ENCODE measurements at places on chromosomes 7 and 10.

- DNase-seq = no peak
These were observed 1.1 kb downstream of the GGCT start for GRCh38 chr7:30503274-30504212.

- no peak for DNase-seq
These were observed 438.8 kb downstream of the HTR7 start for GRCh38 chr10:90418869-90419652.

- no peak for DNase-seq
These were observed 249.4 kb downstream of the CRPPA start for GRCh38 chr7:16171928-16172327.

GRCh38 chr7:52017802-52018679, 701.4 kb upstream of the COBL start:
- no peak for DNase-seq

DNA sequence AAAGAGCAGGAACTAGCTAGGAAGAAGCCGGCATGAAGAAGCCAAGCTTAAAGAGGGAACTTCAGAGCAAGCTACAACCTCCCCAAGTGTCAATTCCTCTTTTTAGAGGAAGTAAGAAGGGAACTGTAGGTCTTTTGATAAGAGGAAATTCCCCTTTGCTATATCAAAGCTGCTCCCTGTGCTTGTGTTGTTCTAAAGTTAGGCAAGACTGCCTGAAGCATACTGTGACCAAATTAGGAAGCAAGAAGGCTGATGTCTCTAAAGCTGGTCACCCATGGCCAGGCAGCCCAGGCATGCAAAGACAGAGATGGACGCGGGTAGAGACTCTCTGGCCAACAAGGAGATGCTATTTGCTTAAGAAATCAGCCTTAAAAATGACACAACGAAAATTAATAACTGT, 87.9 kb downstream of the RNF216 start:
- no peak for DNase-seq

- DNase-seq = no peak
These were observed 754.0 kb downstream of the KCNMA1 start for GRCh38 chr10:76883596-76883995.

- no peak for DNase-seq
These were observed 193.6 kb downstream of the MBL2 start for GRCh38 chr10:52578871-52579405.

GRCh38 chr10:124732931-124733570, 11.1 kb downstream of the FAM53B start:
- no peak for DNase-seq

DNA sequence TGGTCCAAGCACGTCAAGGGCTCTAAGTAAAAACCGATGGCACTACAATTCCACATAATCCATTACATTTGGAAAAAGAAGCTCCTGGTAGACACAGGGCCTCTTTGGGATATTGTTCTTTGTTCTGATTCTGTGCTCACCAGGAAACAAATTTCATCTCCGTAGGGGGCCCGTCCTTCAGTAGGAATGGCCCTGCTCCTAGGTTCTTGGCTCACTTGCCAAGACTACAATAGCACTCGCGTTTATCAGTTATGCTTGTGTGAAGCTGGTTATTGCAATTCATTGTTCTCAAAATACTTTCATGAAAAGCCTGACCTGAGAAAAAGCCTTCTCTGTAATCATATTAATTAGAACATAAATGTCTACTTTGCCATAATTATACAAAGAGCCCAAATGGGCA, 10.3 kb upstream of the ZC3HAV1L start:
- DNase-seq = no peak

GRCh38 chr10:61541960-61542359, 88.8 kb upstream of the TMEM26 start:
- no peak for DNase-seq

DNA sequence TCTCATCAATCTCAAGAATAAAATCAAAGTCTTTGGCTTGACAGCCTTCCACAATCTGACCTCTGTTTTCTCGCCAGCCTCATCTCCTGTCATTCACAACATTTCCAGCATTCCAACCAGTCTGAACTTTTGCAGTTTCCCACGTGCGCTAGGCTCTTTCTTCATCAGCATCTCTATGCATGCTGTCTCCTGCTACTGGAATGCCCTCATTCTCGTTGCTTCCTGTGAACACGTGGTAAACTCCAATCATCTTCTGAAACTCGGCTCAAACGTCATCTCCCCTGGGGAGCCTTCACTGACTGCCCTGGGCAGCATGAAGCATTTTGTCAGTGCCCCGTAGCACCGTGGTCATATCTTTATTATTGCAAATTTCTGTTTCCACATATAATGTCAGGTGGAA, 12.2 kb upstream of the RSBN1L start:
- DNase-seq = no peak

DNA sequence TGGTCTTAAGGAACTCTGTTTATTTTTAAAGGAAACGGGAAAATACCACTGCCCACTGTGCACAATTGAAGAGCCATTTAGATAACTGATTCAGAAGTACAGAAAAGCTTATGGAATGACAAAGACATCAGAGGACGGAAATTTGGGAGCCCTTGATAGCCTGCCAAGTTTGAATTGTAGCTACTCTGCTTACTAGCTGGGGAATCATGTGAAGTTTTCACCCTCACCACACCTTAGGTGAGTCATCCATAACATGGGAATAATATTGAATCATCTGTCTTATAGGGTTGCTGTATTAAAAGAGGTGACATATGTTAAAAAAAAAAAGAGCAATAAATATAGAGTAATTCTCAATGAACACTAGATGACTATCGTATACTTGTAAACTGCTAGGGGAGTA, 1104.2 kb downstream of the GATA3 start:
- DNase-seq = no peak

DNA sequence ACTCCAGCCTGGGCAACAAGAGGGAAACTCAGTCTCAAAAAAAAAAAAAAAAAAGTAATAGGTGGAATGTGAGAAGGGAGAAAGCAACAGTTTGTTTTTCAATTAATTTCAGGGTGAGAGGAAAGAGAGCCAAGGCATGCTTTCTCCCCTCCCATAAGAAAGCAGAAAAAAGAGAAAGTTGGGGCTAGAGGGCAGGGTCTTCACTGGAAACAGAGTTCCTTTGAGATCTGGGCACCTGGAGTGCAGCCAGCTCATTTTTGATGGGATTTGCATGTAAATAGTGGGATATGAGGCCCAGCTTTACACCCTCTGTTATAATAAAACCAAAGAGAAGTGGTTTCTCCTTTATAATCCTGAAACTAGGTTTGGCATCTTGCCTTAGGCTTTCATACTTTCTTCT, 13.8 kb upstream of the STOX1 start:
- DNase-seq = no peak

GRCh38 chr7:109996927-109997326, 1094.0 kb upstream of the LRRN3 start:
- no peak for DNase-seq

- DNase-seq = no peak
These were observed 30.0 kb downstream of the GUSB start for GRCh38 chr7:65951837-65952578.

Data from stimulated activated CD4-positive, alpha-beta T cell treated with anti-CD3 and anti-CD28 coated beads, Interleukin-1b, Interleukin-23, amount 100 ng/mL, for 1 hour (primary cell).